ENCODE measurements at places on chromosomes 2 and 18.

- H3K27me3 ChIP-seq: no peaks in the 10 kb centered on the region
- H3K27ac ChIP-seq: no peak overlapping the region
- no peak for DNase-seq
- H3K36me3 ChIP-seq: no peaks in the 10 kb centered on the region
Measured at GRCh38 chr2:6011921-6012320, 319.7 kb downstream of the SOX11 start.

DNA sequence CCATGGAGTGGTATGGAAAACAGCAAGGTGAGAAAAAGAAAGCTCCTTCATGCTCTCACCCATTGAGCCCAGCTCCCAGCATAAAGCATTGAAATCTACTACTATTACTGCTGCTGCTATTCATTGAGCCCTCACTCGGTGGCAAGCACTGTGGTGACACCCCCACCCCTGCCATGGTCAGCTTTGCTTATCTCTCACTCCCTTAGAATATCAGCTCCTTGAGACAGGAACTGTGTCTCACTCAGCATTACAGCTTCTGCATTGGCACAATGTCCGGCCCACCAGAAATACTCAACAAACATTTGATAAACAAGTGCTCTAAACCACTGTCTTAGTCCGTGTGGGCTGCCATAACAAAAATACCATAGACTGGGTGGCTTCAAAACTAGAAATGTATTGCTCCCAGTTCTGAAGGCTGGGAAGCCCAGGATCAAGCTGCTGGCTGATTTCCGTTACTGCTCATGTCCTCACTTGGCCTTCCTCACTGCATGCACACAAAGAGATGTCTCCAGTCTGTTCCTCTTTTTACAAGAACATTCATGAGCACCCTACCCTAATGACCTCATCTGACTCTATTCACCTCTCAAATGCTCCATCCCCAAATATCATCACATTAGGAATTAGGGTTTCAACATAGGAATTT, 116.3 kb downstream of the ZBTB7C start:
- DNase-seq: no peak
- H3K4me1 ChIP-seq: no peaks in the 10 kb centered on the region
- peaks cover 2% of the 10 kb centered on the region for H3K27me3 ChIP-seq
- H3K36me3 ChIP-seq: no peaks in the 10 kb centered on the region
- H3K4me3 ChIP-seq: no peak overlapping the region

DNA sequence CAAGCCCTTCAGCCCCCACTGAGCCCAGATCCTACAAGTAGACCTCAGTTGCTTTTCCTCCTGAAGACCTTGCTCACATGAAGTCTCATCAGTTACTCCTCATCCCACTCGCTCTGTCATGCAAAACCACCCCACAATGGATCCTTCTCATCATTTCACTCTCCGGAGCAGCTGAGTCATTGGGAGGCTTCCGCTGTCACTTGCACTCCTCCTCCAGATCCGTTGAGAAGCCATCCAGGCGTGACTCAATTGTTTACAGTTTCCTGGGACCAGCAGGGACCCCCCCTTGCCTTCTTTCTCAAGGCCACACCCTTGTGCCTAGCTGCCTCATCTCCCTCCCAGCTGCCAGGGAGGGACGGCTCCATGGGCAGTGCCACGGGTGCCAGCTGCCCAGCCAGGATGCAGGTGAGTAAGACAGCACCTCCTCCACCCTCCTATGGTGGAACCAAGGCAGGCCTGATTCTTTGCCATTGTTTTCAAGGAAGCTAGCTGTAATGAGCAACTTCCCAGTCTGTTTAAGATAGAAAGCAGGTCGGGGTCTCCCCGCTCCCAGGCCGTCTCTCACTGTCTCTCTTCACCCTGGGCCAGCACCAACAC, 16.3 kb downstream of the GPR55 start:
- H3K27me3 ChIP-seq: peaks cover 2% of the 10 kb centered on the region
- H3K4me3 ChIP-seq: no peak overlapping the region
- H3K4me1 ChIP-seq: no peaks in the 10 kb centered on the region
- H3K27ac ChIP-seq: no peak overlapping the region
- DNase-seq: no peak

- no peaks in the 10 kb centered on the region for H3K36me3 ChIP-seq
- H3K27me3 ChIP-seq: peaks cover 2% of the 10 kb centered on the region
- H3K4me3 ChIP-seq: no peak overlapping the region
- no peaks in the 10 kb centered on the region for H3K4me1 ChIP-seq
- H3K27ac ChIP-seq: no peak overlapping the region
Measured at GRCh38 chr18:59988098-59988706, 88.4 kb downstream of the PMAIP1 start.
